ENCODE measurements at places on chromosomes 1 and 21.
A peak's percentile ranks its signal among the peaks of the same experiment; 100 is the strongest.

DNA sequence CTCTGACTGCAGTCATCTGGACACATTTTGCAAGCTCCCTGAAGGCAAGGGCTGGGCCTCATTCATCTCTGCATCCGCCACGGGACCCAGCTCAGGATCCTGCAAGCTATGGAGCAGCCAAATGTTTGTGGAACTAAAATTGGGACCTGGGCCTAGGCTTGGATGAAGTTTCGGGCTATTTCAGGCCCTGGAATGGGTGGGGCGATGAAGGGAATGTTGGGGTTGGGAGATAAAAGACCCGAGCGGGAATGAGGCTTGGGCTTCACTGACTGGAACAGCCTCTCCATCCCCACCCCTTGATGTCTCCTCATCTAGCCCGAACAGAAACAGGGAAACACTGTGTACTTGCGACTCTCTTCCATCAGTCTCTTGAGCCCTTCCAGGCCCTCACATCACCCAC is 7.3 kb upstream of the AHCYL1 start:
- no peak for DNase-seq

DNA sequence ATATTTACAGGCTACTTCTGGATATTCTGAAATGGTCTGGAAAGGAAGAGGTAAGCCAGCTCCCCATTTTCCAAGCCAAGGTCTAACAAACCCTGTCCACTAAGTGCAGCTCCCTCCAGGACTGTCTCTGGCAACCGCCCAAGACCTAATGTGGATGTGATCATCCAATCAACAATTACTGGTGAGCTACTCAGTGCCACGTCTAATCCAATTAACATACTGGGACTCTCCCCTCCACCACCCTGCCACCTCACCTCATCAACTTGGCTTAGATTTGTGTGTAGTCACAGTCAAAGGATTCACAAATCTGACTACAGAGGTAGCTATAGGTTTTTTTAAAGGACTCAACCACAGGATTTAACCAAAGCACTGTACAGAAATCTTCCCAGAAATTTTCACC is 25.4 kb upstream of the S100A7 start:
- no peak for DNase-seq

DNA sequence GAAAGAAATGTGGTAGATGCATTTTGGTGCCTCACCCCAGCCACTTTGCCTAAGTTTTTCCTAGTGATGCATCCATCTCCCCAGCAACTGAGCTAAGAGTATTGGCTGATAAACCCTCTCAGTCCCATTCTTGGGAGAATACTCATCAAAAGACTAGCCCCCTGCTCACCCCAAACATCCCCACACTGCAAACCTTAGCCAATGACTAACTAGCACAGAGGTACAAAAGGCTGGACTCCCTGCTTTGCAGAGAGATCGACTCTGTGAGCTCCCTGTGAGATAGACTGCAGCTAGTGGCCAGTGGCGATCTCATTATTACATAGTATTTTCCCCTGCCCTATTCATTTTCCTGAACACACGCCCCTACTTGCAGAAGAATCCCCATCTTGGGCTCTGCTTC is 155.3 kb downstream of the HHIPL2 start:
- DNase-seq: no peak

GRCh38 chr1:36096500-36097432 is 8.1 kb downstream of the ADPRS start:
- DNase-seq: peak; percentile 67

- peak; percentile 38 for DNase-seq
Measured at GRCh38 chr1:109497449-109498160, 3.7 kb downstream of the CYB561D1 start.

DNA sequence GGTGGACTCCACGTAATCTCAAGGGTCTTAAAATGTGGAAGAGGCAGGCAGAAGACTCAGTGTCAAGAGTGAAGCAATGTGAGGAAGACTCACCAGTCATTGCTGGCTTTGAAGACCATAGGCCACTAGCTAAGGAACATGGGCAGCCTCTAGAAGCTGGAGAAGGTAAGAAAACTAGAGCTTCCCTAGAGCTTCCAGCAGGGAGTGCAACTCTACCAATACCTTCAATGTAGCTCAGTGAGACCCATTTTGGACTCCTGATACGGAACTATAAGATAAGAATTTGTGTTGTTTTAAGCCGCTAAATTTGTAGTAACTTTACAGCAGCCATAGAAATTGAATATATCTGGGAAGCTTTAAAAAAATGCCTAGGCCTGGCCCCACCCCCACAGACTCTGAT is 18.9 kb downstream of the METTL13 start:
- no peak for DNase-seq

DNA sequence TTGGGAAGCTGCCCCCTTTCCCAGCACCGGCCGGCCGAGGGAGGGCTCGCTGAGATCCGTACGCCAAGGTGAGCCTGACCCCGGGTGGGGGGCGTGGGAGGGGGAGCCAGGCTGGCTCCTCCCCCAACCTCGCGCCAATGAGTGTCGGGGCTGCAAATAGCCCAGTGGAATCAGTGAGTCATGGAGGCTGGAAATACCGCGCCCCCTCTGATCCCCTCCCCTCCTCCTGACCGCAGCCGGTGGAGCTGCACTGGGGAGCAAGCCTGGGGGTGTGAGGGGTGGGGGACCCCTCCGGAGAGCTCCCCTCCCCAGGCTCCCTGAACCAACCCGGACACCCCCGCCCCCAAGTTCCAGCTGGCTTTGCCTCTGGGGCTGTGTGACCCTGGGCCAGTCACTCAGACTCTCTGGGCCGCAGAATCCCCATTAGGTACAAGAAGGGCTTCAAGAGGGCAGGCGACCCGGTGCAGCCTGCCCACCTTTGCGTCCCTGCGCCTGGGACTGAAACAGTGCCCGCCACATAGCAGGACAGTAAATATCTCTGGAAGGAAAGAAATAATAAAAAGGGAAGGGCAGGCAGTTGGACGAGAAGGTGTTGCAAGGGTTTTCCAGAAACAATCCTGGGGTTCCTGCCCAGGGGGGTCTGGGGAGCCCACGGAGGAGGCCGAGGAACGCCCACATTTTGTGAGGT is 4.5 kb downstream of the HSPB7 start:
- peak; percentile 79 for DNase-seq

- DNase-seq: no peak
Measured at GRCh38 chr1:163656095-163656759, 334.5 kb downstream of the NUF2 start.

- no peak for DNase-seq
Measured at GRCh38 chr1:230077436-230078213, 10.6 kb downstream of the GALNT2 start.
